ENCODE measurements at places on chromosomes 2 and 18.

- DNase-seq: peak; percentile 64
These were observed 77.3 kb upstream of the PHLPP1 start for GRCh38 chr18:62637807-62638687.

DNA sequence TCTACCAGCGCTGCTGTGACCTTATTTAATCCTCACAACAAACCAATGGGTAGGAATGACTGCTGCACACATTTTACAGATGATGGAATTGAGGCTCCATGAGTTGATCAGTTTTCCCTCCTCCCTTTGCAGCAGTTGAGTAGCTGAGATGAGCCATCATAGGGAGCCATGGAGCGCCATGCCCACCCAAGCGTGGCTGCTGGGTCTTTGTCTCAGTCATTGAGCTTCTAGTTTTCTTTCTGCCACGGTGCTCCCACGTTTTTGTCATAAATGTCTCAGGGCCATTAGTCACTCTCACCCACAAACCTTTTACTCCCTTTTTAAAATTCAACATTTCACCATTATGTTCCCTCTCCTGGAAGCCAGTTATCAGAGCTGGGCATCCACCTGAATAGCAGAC lies 45.8 kb downstream of the TMEM17 start:
- DNase-seq: no peak

DNA sequence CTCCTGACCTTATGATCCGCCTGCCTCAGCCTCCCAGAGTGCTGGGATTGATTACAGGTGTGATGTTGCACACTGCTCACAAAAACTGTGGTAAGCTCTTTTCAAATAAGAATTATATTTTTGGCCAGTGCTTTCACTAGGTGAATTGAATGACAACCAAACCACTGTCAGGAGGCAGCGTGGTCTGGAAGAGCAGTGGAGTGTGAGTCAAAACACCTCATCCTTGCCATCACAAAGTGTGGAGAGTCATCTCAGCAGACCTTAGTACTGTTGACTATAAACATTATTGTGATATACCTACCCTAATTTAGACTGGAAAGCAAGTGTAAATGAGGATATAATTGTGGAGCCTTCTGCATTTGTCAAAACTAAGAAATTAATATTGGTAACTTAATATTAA lies 61.3 kb downstream of the UBE2E3 start:
- no peak for DNase-seq

DNA sequence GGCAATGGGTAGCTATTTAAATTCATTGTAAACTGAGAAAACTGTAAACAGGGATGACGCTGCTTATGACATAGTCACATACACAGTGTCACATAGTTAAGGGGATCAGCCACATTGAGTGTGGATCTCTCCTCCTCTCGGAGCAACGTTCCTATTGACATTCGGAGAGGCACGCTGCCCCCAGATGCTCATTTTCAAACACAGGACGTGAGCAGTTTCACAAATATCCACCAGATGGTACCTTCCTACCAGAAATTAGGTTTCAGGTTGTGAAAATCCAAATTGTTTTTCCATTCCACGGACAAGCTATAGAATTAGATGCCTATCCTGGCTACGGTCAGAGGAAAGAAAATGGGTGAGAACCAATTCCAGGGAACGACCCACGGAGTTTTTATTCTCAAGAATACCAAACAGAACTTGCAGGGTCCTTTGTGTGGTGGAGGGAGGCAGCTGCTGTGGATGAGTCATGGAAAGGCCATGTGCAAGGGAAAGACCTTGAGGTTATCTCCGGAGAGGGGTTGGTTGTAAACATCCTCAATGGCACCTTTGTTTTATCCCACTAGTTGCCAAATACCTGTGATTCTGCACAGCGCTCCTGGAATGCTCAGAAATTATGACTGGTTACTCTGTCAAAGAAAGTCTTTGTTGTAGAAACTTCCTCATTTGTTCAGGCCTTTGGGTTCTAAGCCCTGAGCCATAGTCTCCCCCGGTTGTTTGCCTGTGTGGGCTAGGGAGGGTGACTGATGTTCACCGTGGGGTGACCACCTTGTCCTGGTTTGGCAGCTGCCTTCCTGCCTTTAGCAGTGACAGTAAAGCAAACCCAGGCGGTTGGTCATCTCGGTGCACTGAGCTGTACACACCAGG lies 88.0 kb downstream of the ACTR3 start:
- no peak for DNase-seq

GRCh38 chr2:239381709-239382134 lies 19.1 kb downstream of the HDAC4 start:
- DNase-seq: no peak

- DNase-seq: no peak
These were observed 4.1 kb upstream of the SNED1 start for GRCh38 chr2:240994171-240994896.

DNA sequence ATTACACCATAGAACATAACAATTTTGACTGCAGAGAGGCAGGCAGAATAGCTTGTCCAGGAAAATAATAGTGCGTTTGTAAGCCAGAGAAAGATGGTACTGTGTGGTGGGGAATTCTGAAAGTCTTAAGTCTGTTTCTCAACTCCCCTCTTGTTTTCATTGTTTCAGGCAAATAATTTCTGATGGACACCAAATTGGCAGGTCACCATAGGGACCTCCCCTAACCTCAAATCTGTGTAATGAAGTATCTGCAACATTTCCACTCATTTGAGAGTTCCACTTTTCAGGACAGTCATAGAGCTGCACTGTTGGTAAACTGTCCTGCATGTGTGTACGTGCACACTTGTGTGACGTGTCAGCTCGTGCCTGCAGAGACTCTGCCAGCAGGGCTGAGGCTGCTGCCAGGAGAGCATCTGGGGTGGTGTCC lies 195.6 kb downstream of the AGAP1 start:
- no peak for DNase-seq

- DNase-seq: no peak
These were observed 467.2 kb downstream of the SPAG16 start for GRCh38 chr2:213751446-213751845.

DNA sequence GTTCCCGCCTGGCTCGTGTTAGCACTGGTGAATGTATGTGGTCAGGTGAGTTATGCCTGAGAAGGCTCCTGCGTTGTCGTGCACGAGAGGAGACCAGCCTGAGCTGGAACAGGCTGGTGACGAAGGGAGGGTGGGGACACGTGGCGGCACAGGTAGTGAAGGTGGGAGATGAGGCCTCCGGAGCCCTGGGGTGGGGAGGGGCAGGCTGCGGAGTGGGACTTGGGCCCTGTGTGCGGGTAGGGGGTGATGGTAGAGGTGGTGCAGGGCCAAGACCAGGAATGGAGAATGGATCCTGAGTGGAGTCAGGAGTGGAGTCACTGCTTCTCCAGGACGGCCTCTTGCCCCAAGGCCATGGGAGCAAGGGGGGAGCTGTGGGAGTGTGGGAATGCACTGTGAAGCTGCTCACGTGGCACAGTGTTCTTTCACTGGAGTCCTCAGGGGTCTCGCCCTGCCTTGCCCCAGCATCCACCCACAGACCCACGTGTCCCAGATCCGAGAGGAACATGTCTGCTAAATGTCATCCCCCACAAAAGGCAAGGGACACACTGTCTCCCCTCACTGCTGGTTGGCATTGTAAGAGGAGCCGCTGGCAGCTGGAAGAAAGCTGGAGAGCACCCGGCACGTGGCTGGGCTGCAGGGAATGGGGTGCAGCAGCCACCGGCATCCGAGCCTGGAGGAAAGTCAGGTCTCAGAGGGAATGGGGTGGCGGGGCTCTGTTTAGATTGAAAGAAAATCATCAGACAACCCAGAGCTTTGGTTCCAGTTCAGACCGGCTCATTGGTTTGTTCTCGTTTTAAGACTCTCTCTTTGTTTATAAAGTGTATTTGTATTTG lies 63.7 kb downstream of the CYP26B1 start:
- DNase-seq: no peak
